ENCODE measurements at places on chromosomes 1 and 21. TPM values are rescaled to one million over a fixed set of nuclear protein-coding genes. Genes with fewer than 3 reads are reported as not detected.
A peak's percentile ranks its signal among the peaks of the same experiment; 100 is the strongest.

DNA sequence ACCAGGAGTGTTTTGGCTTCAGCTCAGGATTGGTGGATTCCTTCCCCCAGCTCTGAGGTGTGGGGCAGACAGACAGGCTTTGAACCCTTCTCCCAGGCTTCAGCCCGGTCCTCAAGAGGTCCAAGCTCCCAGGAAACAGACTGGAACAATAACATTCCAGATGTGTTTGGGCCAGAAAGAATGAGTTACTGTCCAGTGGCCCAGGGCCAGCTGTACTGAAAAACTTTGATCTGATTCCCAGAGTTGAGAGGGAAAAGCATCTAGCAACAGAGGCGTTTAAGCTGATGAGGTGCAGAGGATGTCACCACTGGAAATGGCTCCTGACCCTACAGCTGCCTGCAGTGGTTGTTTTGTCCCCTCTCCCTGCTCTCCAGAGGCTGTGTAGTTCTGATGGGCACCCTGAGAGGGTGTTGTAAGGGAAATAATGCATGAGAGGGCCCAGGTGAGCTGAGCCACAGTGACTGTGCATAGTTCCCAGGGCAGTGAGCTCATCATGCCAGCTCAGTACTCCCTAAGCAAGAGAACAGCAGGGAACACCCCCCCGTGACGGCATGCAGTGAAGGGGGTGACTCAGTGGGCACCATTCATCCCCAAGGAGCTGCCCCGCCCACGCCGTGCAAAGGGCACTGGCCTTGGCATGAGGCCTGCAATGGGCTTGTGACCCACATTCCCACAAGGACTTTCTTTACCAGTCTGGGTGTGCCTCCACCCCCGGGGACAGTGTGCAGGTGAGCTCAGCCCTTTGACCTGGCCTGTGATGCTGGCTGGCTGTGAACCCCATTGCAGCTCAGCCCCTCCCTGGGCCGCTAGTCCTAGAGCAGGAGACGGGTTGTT is 13.8 kb upstream of the SFN start:
- DNase-seq = no peak

DNA sequence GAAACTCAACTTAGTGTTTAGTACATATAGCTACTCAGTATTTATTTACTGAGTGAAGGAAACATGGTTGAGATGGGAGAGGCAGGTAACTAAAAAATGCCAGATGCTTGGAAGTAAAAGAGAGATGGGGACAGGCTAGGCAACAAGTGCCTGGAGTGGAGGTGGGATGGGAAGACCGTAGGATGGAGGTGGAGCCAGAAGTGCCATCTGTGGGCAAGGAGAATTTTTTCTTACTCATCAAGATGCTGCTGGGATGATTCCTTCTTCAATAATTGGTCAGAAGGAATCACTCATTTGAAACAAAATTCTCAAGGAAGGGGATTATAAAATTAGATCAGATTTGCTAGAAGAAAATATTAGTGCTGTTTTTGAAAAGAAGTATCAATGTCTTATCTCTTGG is 72.9 kb downstream of the IFI44 start:
- no peak for DNase-seq

DNA sequence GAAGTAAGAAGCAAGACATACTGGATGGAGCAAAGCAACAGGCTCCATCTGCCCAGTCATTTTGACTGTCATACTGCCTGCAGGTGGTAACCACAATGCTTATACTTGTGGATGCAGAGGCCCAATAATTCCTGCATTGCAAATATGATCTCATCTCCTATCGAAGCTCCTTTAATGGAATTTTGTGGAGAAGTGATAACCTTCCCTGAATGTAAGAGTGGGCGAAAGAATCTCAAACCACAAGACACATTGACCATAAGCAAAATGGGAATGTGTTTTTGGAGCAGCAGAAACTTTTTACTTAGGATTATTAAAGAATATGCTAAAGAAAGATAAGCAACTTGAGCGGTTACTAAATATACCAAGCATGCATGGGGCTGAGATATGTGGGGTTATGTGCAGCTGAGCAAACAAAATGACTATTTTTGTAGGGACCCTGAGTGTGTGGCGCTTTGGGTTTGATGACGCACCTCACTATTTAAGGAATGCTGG is 77.4 kb upstream of the BACH1 start:
- no peak for DNase-seq

- DNase-seq = peak; percentile 52
Measured at GRCh38 chr1:76336931-76337371, 262.4 kb downstream of the ST6GALNAC3 start.

GRCh38 chr1:53051676-53052075 is 10.3 kb upstream of the PODN start:
- DNase-seq = no peak

- DNase-seq = no peak
Measured at GRCh38 chr21:45021428-45022347, 52.7 kb upstream of the ADARB1 start.

DNA sequence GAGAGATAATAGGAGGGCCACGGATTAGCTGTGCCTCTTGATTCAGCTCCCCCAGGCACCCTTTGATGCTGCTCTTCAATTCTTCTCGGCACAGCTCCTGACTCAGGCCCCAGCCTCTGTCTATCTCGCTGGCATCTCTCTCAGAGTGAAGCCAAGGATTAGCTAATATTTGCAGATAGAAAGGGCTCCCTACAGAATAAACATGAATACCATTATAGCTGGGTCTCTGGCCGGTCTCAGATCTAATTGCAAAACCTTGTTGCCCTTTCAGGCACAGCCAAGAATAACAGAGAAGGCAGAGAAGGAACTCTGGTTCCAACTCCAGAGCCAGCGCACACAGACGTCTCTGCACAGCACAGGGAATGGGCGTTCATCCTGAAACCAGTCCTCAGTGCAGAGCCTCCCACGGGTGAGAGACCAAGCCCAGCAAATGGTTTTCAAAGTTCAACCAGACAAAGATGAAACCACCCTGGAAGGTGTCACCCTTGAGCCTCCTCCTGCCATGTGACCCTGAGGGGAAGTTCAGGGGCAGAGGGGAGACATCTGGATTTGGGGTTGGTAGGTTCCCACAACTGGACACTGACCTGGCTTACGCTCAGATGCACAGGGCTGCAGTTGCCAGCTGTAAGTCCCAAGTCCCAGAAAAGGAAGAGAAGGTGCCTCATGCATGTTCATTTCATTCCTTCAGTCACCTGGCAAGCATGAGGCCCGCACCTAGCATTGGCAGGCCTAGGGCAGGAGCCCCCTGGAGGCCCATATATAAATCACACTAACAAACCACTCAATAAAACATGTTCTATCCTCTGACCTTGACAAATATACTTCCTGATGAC is 394.0 kb downstream of the NPHP4 start:
- DNase-seq = no peak

Gene COL8A2
- 1.3 TPM for total RNA-seq

- no peak for DNase-seq
Measured at GRCh38 chr1:23568608-23569383, 9.5 kb upstream of the ID3 start.

DNA sequence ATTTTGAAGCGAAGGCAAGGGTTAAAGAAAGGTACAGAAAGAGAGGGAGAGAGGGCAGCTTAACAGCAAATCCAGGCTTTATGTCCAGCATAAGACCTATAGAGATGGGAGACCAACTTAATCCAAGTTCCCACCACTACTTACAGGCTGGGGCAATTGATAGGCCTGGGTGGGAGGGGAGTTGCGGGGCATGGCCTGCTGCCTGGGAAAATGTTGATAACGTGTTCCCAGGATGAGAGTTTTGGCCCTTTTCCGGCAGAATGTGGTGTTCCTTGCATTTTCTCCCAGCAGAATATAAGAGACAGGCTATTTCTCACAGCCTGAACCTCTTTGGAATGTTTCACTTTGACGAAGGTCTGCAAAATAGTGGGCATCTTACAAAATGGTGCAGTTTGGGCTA is 34.9 kb upstream of the PLA2G5 start:
- DNase-seq = peak; percentile 67

Gene AMIGO1
- 6.0 TPM for total RNA-seq

Gene LCE4A
- not detected for total RNA-seq

GRCh38 chr1:11362547-11363021 is 89.6 kb downstream of the UBIAD1 start:
- no peak for DNase-seq

All from testis (tissue), 5 donors.